ENCODE measurements at places on chromosomes 13 and 19. TPM values are rescaled to one million over a fixed set of nuclear protein-coding genes. Genes with fewer than 3 reads are reported as not detected.

GRIK5 gene
- total RNA-seq, result 0.80 TPM

DNA sequence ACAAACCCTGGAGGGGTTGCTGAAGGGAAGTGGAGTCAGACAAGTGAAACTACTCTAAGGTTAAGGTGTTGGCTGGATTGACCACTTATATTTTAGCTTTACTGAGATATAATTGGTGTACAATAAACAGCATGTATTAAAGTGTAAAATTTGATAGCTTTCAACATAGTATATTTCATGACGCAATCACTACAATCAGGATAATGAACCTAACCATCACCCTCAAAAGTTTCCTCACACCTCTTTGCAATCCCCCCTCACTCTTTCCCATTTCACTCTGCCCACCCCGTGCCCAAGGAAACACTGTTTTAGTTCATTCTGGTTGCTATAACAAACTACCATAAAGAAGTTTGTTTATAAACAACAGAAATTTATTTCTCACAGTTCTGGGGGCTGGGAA is 508.0 kb downstream of the FGF9 start:
- DNase-seq, result no peak

- no peak for DNase-seq
Observed at GRCh38 chr13:25902891-25903341, 148.9 kb downstream of the SHISA2 start.

- no peak for DNase-seq
Observed at GRCh38 chr13:91400063-91400399, 1.6 kb downstream of the GPC5 start.

- DNase-seq, result no peak
Observed at GRCh38 chr13:41193469-41193868, 900 bp downstream of the KBTBD7 start.

STAP2 gene
- total RNA-seq, result 3.0 TPM

GRCh38 chr13:24264976-24265375 is 44.4 kb upstream of the C1QTNF9 start:
- no peak for DNase-seq

DNA sequence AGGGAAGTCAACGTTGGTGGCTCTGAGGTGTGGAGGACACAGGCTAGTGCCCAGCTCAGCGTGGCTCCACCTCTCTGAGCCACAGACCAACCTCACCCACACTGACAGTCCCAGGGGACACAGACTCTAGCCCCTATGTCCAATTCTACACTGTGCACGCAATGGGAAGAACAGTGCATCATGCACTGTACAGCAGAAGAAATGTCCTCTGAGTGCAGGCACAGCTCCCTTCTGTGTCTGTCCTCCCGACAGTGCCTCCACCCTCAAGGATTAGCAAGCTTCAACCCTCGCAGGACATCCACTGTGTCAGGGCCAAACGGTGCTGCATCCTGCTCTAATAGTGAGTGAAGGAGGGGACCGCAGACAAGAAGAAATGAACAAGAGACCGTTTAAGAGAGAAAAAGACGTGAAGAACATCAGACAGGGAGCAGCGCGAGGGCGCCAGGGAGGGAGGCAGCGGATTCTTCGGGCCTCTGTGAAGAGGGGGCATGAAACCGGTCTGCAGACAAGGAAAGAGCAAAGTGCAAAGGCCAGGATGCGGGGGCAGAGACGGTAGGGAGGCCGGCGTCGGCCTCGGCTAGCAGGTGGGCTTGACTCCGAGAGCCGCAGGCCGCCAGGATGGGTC is 681 bp downstream of the ZNF837 start:
- no peak for DNase-seq

DNA sequence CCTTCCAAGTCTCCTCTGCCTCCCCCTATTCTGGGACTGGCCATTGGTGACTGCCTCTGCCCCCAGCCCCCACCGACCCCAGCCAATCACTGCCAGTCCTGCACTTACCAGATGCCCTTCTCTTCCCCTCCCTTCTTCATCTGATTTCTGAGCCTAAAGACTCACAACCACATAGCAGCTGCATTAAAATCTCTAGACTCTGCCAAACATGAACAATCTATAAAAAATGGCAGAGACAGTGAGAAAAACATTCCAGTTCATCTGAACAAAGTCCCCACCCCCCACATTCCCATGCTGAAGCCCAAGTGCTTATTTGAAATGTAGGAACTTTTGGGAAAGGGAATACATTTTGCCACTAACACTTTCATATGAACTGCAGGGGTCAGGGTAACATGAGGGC is 60.8 kb downstream of the KCTD12 start:
- DNase-seq, result no peak

- no peak for DNase-seq
Observed at GRCh38 chr13:53560556-53560955, 531.9 kb downstream of the OLFM4 start.

GRCh38 chr13:40485611-40486517 is 180.6 kb downstream of the FOXO1 start:
- DNase-seq, result no peak

S1PR4 gene
- 5.0 TPM for total RNA-seq

C1QTNF9 gene
- 1.0 TPM for total RNA-seq

C13orf46 gene
- total RNA-seq, result 2.5 TPM

KIR2DL4 gene
- 0.22 TPM for total RNA-seq

HSPB6 gene
- 506 TPM for total RNA-seq

SYCN gene
- not detected for total RNA-seq

RFXAP gene
- 4.0 TPM for total RNA-seq

KRTDAP gene
- total RNA-seq, result not detected

GRCh38 chr13:33352041-33352440 is 66.5 kb upstream of the STARD13 start:
- DNase-seq, result no peak

PSG2 gene
- total RNA-seq, result not detected

GRCh38 chr13:21672796-21673538 is 2.1 kb downstream of the FGF9 start:
- DNase-seq, result no peak

DNA sequence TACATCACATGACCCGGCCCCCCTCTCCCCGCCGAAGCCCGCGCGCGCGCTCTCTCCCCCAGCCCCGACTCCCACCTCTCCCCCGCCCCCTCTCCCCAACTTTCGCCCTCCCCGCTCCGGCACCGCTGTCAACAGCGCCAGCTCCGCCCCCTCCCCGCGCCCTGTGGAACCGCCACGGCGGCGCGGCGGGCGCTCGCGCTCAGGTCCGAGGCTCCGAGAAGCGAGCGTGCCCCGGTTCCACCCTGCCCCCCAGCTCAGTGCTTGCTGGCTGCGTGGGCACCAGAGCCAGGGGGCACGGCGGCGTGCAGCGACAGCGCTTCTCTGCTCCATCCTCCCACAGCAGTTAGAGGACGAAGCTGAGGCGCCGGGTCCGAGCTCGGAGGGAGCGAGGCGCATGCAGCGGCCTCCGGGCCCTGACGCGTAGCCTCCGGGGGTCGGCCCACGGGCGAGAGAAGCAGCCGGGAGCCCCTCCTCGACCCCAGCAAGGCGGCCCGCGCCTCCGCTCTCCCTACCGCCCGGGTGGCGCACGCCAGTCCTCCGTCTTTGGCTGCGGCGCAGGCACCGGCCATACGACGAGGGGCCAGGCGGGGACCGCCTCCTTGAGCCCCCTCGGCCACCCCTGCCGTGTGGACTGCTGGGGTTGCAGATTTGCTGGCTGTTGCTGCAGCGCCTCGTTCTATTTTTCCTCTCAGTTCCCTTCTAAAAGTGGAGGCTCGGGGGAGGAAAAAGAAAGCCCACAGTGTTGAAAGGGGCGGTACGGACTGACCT is 109.5 kb downstream of the KCNRG start:
- DNase-seq, result no peak

HSD17B14 gene
- total RNA-seq, result 9.4 TPM

GRCh38 chr19:3548606-3549005 is 8.8 kb downstream of the MFSD12 start:
- DNase-seq, result no peak

DNA sequence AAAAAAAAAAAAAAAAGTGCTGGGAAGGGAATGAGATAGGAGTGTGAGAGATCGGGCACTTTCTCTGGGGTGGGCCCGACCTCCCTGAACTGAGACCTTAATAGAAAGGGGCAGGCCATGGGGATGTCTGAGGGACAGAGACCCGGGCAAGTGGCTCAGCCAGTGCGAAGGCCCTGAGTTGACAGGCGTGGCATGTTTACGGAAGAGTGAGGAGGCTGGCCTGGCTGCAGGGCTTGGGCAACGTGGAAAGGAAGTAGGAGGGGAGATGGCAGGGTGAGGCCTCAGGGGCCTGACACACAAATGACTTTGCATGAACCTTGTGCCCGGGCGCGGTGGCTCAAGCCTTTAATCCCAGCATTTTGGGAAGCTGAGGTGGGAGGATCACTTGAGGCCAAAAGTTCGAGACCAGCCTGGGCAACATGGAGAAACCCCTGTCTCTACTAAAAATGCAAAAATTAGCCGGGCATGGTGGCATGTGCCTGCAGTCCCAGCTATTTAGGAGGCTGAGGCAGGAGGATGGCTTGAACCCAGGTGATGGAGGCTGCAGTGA is 13.9 kb downstream of the FCHO1 start:
- DNase-seq, result no peak

DNA sequence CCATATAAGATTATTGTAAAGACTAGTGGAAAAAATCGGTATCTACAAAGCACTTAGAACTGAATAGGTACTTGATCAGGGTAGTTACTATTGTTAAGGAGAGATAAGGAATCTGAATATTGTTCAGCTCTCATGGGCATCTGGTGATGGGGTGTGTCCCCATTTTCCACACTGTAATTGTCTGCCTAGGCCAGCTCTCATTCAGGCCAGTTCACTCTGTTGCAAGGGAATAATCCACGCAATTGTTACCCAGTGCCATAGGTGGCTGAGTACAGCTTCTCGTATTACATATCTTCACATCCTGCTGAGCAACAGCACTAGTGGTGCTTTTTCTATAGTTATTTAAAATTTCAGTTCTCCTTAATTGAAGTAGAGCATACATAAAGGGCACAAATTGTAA is 45.6 kb upstream of the C13orf42 start:
- no peak for DNase-seq

- DNase-seq, result no peak
Observed at GRCh38 chr13:93620181-93620765, 393.7 kb downstream of the GPC6 start.

PRODH2 gene
- total RNA-seq, result not detected

DNA sequence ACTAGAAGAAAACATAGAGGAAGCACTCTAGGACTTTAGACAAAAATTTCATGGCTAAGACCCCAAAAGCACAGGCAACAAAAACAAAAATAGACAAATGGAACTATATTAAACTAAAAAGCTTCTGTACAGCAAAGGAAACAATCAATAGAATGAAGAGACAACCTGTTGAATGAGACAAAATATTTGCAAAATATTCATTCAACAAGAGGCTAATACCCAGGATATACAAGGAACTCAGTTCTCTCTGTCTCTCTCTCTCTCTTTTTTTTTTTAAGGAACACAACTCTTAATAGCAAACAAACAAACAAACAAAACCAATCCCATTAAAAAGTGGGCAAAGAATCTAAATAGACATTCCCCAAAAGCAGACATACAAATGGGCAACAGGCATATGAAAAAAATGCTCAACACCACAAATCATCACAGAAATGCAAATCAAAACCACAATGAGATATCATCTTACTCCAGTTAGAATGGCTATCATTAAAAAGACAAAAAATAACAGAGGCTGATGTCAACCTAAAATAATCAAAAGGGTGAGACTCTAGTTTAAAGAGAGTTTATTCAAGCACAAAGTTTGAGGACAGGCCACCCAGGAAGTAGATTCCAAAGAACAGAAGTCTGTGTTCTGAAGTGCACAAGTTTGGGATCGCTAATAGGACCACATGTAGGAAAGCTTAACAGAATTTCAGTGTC is 27.1 kb upstream of the SLC7A9 start:
- DNase-seq, result no peak

GRCh38 chr13:50512474-50513299 is 330.8 kb downstream of the DLEU7 start:
- no peak for DNase-seq

TSKS gene
- 1.0 TPM for total RNA-seq

Data from mesenteric fat pad (tissue), 1 donor.